ENCODE measurements at places on chromosomes 2 and 18. TPM values are rescaled to one million over a fixed set of nuclear protein-coding genes. Genes with fewer than 3 reads are reported as not detected.

DNA sequence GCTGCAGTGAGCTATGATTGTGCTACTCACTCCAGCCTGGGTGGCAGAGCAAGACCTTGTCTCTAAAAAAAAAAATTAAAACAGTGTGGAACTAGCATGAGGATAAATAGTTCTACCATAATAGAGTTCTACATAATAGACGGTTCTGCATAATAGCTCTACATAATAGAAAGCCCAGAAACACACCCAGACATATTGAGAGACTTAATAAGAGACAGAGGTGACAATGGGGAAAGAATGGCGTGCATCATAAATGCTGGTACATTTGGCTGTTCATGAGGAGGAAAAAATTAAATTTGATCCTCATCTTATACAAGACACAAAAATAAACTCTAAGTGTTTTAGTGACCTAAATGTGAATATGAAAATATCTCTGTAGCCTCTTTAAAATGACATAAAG lies 58.5 kb downstream of the PTRHD1 start:
- no peaks in the 10 kb centered on the region for H3K27me3 ChIP-seq
- no peak overlapping the region for H3K4me3 ChIP-seq
- no peak for DNase-seq
- H3K27ac ChIP-seq = no peak overlapping the region
- H3K4me1 ChIP-seq = peaks cover 6% of the 10 kb centered on the region

- H3K27ac ChIP-seq = no peak overlapping the region
- H3K4me3 ChIP-seq = no peak overlapping the region
- no peak for DNase-seq
- H3K27me3 ChIP-seq = no peaks in the 10 kb centered on the region
- peaks cover 6% of the 10 kb centered on the region for H3K36me3 ChIP-seq
Observed at GRCh38 chr2:217870528-217871011, 132.2 kb downstream of the TNS1 start.

DNA sequence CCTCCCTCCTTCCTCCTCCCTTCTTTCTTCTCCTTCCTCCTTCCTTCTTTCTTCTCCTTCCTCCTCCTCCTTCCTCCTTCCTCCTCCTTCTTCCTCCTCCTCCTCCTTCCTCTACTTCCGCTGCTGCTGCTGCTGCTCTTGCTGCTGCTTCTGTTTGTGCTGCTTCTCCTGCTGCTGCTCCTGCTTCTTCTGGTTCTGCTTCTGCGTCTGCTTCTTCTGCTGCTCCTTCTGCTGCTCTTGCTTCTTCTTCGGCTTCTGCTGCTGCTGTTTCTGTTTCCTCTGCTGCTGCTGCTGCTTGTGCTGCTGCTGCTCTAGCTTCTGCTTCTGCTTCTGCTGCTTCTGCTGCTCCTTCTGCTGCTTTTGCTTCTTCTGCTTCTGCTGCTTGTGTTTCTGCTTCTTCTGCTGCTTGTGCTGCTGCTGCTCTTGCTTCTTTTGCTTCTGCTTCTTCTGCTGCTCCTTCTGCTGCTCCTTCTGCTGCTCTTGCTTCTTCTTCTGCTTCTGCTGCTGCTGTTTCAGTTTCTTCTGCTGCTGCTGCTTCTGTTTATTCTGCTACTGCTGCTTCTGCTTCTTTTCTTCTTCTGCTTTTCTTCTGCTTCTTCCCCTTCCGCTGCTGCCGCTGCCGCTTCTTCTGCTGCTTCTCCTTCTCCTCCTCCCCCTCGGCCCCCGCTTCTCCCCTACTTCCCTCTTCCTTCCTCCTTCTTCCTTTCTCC lies 8.6 kb downstream of the SNRNP27 start:
- peaks cover 12% of the 10 kb centered on the region for H3K36me3 ChIP-seq
- H3K4me1 ChIP-seq = no peaks in the 10 kb centered on the region
- no peak for DNase-seq
- no peak overlapping the region for H3K4me3 ChIP-seq
- no peaks in the 10 kb centered on the region for H3K27me3 ChIP-seq

DNA sequence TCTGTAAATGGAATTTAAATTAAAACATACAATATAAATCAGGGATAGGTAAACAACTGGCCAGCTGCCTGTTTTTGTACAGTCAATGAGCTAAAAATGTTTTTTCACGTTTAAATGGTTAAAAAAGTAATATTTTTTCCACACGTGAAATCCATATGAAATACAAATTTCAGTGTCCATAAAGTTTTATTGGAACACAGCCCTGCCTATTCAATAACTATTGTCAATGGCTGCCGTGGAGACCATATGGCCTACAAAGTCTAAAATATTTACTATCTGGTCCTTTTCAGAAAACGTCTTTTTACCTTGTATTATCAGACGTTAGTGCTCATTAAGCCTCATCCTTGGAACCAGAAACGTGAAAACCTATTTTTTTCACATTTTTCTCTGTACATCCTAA lies 1.3 kb downstream of the TMEM17 start:
- H3K4me1 ChIP-seq = peaks cover 4% of the 10 kb centered on the region
- peak overlapping the region; percentile 76 for H3K27ac ChIP-seq
- H3K4me3 ChIP-seq = no peak overlapping the region
- no peaks in the 10 kb centered on the region for H3K27me3 ChIP-seq
- no peaks in the 10 kb centered on the region for H3K36me3 ChIP-seq

DNA sequence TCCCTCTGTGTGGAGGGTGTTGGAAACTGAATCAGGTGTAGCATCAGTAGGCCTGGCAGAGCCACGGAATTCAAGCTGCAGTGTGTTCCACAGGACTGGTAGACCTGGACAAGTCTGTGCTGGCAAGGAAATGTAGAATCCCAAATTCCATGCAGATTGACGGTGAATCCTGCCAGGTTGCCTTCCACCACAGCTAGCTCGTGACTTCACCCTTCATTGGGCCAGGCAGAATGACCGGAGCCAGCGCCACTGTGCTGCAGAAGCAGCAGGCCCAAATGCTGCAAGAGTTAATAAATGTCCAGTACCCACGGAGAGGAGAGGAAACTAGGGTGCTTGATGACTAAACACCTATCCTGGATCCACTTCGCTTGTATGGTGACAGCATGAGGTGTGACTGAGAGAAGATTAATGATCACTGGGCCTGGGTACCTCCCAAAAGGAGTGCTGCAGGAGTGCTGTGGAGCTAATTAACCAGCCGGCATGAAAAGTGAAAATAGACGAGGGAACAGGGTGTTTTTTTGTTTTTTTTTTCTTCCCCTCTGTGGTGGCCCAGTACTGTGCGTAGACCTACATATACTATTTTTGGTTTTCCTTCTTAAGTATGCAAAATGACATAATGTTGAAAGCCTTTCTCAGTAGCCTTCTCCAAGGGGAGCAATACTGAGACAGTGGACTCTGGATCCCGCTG lies 122.2 kb downstream of the TANC1 start:
- DNase-seq = no peak
- H3K27me3 ChIP-seq = no peaks in the 10 kb centered on the region
- no peak overlapping the region for H3K4me3 ChIP-seq
- H3K27ac ChIP-seq = peak overlapping the region; percentile 64

DNA sequence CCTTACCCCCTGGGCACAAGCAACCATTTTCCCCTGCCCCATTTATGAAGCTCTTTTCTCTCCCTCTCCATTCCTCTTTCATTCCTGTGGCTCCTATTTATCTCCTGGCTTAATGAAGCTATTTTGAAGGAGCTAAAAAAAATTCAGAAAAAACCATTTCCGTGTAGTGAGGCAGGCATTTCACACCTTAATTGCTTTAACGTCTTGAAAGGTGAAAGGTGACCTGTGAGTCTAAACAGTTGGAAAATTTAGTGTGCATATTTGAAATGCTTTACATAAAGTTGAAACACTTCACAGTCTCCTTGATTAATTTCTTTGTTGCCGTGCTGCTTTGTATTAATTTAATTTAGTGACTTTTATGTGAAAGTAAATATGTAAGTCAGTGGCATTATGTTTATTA lies 83.6 kb downstream of the LTBP1 start:
- no peaks in the 10 kb centered on the region for H3K36me3 ChIP-seq
- H3K27me3 ChIP-seq = no peaks in the 10 kb centered on the region
- DNase-seq = peak; percentile 13
- peaks cover 5% of the 10 kb centered on the region for H3K4me1 ChIP-seq
- H3K4me3 ChIP-seq = no peak overlapping the region

Gene LAMA1
- total RNA-seq = 24.9 TPM

Gene ABCG8
- total RNA-seq = not detected

DNA sequence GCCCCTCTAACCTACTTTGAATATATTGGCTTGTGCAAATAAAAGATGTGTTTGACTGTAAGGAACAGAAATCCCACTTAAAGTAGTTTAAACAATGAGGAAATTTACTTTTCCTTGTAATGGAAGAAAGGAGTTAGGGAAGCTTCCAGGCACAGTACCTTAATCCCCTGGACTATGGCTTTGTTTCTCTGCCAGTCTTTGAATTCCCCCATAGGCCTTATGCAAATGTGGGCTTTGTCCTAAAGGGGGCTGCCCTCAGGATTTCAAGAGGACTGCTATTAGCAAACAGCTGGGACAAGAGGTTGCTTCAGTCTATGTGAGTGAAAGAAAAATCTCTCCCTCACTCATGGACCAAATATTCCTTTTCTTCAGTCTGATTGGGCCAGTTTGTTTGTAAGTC lies 255.1 kb upstream of the THSD7B start:
- no peak for DNase-seq
- H3K27me3 ChIP-seq = no peaks in the 10 kb centered on the region
- no peaks in the 10 kb centered on the region for H3K36me3 ChIP-seq
- no peak overlapping the region for H3K27ac ChIP-seq
- H3K4me3 ChIP-seq = no peak overlapping the region

Gene PDK1
- total RNA-seq = 5.9 TPM

Gene TANC1
- 30.8 TPM for total RNA-seq

DNA sequence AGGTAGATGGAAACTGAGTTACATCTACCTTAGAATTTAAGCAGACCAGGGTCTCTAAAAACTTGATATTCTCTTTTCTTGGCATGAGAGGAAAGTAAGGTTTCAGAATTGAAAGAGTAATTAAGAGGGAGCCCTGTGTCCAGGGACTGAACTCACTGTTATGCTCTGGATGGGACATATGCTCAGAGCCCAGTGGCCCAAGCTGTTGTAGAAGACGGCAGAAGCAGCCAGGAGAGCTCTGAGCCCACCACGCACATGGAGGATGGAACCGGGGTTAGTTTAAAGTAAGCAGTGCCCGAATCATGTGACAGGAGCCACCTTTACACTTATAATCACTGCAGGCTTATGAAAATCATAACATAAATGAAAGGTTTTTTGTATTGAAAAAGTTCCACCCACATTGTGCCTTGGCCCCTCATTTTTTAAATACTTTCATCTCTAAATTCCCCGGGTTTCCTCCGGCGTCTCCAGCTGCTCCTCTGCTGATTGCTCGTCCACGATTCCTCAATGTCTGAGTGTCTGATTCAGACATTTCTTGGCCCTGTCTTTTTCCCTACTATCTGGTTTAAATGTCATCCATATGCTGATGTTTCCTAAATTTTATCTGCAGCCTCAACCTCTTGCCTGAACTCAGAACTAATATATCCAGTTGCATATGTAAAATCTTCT lies 36.1 kb upstream of the SPTBN1 start:
- peak overlapping the region; percentile 27 for H3K27ac ChIP-seq
- H3K4me3 ChIP-seq = no peak overlapping the region
- DNase-seq = no peak
- H3K27me3 ChIP-seq = no peaks in the 10 kb centered on the region
- H3K4me1 ChIP-seq = peaks cover 4% of the 10 kb centered on the region

DNA sequence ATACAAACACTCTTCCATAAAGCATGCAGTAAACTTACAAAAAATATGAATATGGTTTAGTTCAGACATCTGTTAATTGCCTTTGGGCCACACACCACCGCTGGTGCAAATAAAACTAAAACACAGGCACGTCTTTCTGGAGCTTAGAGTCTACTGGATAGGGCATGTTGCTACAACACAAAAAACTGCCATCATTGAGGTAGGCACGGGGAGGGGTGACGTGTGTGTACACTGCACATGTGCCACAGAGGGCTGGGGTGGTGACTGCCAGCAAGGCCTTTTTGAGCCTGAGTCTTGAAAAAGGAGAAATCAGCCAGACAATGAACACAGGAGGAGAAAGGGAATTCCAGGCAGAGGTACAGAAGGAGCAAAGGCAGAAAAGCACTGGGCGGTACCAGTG lies 5.1 kb downstream of the SERPINE2 start:
- no peak overlapping the region for H3K4me3 ChIP-seq
- H3K27ac ChIP-seq = no peak overlapping the region
- H3K36me3 ChIP-seq = no peaks in the 10 kb centered on the region
- H3K27me3 ChIP-seq = no peaks in the 10 kb centered on the region
- H3K4me1 ChIP-seq = no peaks in the 10 kb centered on the region
- no peak for DNase-seq

- no peaks in the 10 kb centered on the region for H3K27me3 ChIP-seq
- no peak for DNase-seq
- peaks cover 7% of the 10 kb centered on the region for H3K4me1 ChIP-seq
- H3K4me3 ChIP-seq = no peak overlapping the region
- no peaks in the 10 kb centered on the region for H3K36me3 ChIP-seq
Observed at GRCh38 chr2:191274413-191274815, 29.2 kb downstream of the MYO1B start.

GRCh38 chr2:29055601-29056000 lies 18.7 kb downstream of the PCARE start:
- H3K36me3 ChIP-seq = no peaks in the 10 kb centered on the region
- DNase-seq = no peak
- H3K4me3 ChIP-seq = no peak overlapping the region

GRCh38 chr18:35410561-35410960 lies 33.4 kb upstream of the ZNF396 start:
- no peaks in the 10 kb centered on the region for H3K4me1 ChIP-seq
- H3K27ac ChIP-seq = no peak overlapping the region
- peaks cover 2% of the 10 kb centered on the region for H3K27me3 ChIP-seq
- no peak for DNase-seq
- no peaks in the 10 kb centered on the region for H3K36me3 ChIP-seq

GRCh38 chr2:223465793-223466192 lies 136.4 kb downstream of the SCG2 start:
- H3K4me1 ChIP-seq = peaks cover 9% of the 10 kb centered on the region
- H3K4me3 ChIP-seq = no peak overlapping the region
- peak; percentile 98 for DNase-seq
- H3K27ac ChIP-seq = peak overlapping the region; percentile 35

GRCh38 chr2:21023419-21024181 lies 20.3 kb downstream of the APOB start:
- no peaks in the 10 kb centered on the region for H3K4me1 ChIP-seq
- H3K36me3 ChIP-seq = no peaks in the 10 kb centered on the region
- H3K27me3 ChIP-seq = no peaks in the 10 kb centered on the region
- H3K4me3 ChIP-seq = no peak overlapping the region
- no peak for DNase-seq
- no peak overlapping the region for H3K27ac ChIP-seq

Gene ACVR2A
- total RNA-seq = 8.9 TPM

GRCh38 chr2:149160195-149160594 lies 121.7 kb downstream of the LYPD6B start:
- no peaks in the 10 kb centered on the region for H3K36me3 ChIP-seq
- H3K4me1 ChIP-seq = no peaks in the 10 kb centered on the region
- no peak overlapping the region for H3K27ac ChIP-seq
- H3K27me3 ChIP-seq = no peaks in the 10 kb centered on the region
- no peak overlapping the region for H3K4me3 ChIP-seq

- H3K36me3 ChIP-seq = no peaks in the 10 kb centered on the region
- DNase-seq = peak; percentile 93
- no peak overlapping the region for H3K4me3 ChIP-seq
- H3K4me1 ChIP-seq = peaks cover 20% of the 10 kb centered on the region
Observed at GRCh38 chr2:39494784-39495251, 57.7 kb upstream of the MAP4K3 start.

Gene SCYGR2
- total RNA-seq = not detected

Data from fibroblast of lung (primary cell).